ENCODE measurements at places on chromosomes 7 and 10.

GRCh38 chr10:94496646-94497045 is 48.9 kb upstream of the HELLS start:
- no peak for DNase-seq

DNA sequence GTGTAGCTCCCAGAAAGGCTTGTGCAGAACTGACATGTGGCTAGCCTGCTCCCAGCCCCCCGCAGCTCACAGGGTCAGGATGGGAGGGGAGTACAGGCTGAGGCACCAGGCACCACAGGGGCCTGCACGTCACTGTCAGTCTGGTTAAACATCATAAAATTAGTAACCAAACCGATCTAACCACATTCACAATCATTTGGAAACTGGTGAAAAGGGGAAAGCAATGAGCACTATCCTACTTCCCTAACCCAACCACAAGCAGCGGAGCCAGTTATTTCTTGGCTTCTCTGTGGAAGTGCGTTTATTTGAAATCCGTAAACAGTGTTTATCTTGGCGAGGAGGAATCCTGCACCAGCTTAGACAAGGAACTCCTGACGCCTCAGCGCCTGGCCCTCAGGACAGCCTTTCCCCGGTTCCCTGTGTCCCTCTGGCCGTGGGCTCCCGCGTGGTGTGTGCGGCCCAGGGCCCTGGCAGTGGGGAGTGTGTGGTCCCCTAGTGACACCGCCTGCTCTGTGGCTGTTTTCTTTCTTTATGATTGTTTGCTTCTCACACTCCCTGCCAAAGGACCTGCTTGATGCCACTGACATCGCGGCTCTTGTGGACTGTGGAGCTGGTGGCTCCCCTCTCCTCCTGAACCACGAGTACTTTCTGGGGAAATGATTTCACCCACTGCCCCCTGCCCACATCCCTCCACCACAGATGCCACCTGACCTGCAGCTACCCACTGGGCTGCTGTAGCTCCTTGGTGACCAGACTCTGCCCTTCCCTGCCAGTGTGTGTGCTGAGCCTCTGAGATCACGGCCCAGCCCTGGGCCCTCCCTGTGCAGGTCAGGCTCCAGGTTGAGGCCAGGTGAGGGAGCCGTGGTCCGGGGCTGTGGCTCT is 38.0 kb downstream of the INPP5A start:
- no peak for DNase-seq

GRCh38 chr7:157335991-157336382 is 817 bp upstream of the DNAJB6 start:
- no peak for DNase-seq

DNA sequence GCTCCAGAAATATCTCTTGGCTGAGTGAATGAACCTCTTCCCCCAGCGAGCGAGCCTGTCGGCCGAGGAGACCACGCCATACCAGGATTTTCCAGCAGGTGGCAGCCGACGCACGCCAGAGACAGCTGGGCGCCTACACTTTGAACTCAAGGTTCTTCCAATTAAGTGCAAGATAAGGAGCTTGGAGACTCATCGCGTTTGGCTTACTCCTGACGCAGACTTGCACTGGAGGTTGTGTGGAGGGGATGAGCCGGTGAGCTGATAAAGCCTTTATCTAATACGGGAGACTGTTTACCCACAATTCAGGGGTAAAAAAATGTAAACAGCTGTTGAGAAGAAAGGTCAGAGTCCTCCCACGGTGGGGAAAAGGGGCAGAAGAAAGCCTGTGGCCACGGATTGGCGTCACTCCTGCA is 45.9 kb upstream of the EMX2 start:
- peak; percentile 57 for DNase-seq

- no peak for DNase-seq
Observed at GRCh38 chr10:56091872-56092271, 269.2 kb downstream of the ZWINT start.

Measured in putamen (tissue), 1 donor.